Panc1 (cell line): ENCODE measurements at places on chromosomes 7 and 10.

DNA sequence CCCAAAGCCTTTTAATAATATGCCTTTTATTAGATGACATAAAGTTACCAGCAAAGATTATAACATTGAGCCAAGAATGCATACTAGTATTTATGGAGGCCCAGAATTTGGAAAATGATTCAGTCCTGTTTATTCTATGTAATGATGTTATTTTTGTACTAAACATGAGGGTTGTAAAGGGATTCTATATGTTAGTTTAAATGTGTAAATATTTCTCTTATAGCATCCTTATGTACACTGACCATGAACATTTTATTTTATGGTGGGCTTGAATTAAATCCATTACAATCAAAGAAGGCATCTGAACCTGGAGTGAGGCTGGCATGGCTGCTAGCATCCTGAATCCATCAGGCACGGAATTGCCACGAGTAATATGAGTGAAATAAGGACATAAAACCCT, 80.2 kb downstream of the RAB18 start:
- DNase-seq = no peak

DNA sequence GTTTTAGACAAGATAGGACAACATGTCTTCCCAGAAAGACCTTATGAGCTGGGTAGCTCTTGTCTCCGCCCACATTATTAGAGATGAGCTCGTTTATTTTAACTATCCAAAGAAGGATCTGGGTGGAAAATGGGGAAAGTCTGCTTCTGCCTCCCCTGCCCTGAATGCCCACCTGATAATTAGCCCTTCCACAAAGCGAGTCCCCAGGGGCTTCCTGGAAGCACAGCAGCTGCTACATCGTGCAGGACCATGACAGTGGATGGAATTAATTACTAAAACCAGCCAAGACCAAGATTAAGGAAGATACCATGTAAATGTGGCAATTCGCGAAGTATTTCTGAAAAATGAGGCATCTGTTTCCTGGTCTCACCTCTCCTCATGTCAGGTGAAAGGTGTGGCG, 374.4 kb downstream of the PAXIP1 start:
- DNase-seq = no peak

DNA sequence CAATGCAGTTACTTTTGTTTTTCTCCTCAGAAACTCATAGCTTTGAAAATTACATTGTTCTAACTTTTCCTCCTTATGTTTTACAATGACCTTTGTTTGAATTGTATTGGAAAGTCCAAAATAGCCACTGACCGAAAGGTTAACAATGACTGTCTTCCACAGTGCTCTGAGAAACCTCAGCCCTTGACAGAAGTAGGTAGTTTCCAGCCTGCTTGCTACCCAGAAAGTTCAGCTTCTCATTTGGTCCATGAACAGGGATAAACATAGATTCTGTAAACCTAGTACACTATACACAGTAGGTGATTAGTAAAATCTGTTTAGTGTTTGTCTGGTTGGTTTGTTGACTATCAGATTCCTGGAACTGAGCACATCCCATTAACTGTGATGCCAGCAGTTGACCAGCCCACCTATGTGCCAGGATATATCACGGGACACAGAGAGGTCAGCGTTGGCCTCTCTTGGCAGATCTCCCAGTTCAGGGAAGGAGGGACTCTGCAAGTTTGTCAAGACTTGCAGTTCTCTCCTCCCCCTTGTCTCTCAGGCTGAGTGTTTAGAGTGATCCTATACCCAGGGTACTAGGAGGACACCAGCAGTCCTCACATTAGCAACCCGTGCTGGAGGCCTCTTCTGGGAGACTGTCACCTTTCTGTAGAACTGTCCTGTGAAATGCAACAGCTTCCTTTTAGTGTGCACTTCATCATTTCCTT, 297.6 kb downstream of the ARHGAP12 start:
- DNase-seq = no peak

DNA sequence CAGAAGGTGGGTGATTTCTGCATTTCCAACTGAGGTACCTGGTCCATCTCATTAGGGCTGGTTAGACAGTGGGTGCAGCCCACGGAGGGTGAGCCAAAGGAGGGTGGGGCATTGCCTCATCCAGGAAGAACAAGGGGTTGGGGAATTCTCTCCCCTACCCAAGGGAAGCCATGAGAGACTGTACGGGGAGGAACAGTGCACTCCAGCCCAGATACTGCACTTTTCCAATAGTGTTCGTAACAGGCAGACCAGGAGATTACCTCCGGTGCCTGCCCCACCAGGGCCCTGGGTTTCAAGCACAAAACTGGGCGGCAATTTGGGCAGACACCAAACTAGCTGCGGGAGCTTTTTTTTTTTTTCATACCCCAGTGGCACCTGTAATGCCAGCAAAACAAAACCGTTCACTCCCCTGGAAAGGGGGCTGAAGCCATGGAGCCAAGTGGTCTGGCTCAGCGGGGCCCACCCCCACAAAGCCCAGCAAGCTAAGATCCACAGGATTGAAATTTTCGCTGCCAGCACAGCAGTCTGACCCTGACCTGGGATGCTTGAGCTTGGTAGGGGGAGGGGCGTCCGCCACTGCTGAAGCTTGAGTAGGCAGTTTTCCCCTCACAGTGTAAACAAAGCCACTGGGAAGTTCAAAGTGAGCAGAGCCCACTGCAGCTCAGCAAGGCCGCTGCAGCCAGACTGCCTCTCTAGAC, 31.2 kb downstream of the ARMC10 start:
- no peak for DNase-seq

DNA sequence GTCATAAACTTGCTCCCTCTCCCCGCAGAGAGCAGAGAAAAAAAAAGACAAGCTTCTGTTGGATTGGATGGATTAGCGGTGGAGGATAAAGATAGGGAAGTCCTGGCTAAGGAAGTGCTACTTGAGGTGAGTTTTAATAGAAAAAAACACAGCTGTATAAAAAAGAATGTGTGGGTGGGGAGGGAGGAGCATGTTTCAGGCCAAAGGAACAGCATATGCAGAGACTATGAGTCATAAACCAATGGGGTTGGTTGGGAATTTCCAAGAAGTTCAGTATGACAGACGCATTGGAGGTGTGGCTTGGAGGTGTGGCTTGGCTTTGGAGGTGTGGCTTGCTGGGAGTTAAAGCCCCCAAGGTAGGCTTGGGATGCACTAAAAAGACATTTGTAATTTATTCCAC, 103.0 kb upstream of the LSM8 start:
- DNase-seq = no peak

GRCh38 chr7:99919814-99920112, 433 bp upstream of the TRIM4 start:
- DNase-seq = peak; percentile 20

DNA sequence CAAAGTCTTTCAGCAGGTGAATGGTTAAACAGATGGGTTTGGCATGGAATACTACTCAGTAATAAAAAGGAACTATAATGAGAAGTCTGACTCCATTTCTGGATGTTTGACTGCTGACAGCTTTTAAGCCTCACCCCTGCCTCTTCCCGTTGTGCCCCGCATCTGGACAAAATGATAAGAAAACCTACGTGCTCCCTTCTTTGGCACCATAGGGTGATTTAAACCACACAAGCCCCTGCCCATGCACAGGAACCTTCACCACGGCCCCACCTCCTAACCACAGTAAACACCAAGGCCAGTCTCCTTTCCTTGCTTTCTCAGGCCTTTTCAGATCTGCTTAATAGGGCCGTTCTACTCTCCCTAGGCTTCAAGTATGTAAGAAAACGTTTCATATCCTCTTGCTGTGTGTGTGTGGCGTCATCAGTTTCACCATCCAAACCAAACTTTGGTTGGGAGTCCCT, 47.1 kb upstream of the UBN2 start:
- no peak for DNase-seq
